IPS-NIHi11 (cell line): ENCODE measurements at places on chromosomes 11 and 22.

DNA sequence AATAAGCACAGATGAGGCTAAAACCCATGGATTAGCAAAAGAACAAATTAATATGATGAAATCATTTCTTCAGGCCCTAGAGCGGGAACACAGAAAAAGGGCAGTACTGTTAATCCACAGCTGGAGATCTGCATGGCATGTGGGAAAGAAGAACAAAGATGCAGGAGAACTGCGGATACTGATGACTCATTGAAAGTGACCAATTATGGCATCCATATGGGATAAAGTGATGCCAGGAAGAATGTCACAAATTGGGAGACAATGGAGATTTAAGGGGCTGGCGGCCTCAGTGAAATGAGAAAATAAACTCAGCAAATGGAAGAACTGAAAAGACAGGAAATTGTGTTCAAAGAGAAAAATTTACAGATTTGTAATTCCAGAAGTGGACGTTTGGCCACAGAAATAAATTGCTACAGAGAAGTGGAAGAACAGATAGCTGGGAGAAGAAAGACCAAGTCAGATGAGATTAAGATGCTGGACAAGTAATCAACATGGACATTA lies 39.4 kb downstream of the SIK3 start:
- DNase-seq = peak; percentile 28

- no peak for DNase-seq
These were observed 83.1 kb downstream of the VPREB1 start for GRCh38 chr22:22327723-22328122.

DNA sequence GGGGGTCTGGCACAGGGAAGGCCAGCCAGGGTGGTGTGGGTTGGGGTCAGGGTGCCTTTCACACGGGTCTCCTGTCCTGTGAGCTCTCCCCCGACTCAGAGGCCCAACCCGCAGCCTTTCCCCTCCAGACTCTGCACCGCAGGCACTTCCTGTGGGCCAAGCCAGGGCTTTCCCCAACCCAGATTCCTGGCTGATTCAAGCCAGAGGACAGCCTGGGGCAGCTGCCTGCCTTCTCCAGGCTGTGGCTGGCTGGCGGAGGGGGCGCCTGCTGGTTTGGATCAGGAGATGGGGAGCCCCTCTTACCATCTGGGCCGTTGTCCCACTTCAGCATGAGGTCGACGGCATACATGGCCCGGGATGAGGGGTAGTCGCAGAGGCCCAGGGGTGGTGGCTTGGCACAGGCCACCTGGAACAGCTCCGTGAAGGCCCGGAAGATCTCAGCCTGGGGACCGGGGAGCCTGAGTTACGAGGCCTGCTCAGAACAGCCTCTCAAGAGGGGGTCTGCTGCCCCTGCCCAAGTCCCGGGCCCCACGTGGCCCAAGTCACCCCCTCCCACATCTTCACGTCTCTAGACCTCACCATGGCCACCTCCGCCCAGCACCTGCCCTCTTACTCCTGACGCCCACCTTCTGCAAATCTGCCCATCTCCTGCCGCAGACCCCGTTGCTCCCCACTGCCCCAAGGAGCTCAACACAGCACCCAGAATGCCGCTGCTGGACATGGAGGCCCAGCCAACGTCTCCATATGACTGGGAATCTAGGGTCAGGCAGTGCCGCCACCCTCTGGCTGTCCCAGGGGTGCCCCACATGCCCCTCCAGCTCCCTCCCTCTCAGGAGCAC lies 17.3 kb downstream of the TSPO start:
- no peak for DNase-seq

GRCh38 chr11:111091321-111091938 lies 154.1 kb upstream of the POU2AF2 start:
- no peak for DNase-seq

GRCh38 chr22:36478966-36479365 lies 2.5 kb downstream of the TXN2 start:
- no peak for DNase-seq

DNA sequence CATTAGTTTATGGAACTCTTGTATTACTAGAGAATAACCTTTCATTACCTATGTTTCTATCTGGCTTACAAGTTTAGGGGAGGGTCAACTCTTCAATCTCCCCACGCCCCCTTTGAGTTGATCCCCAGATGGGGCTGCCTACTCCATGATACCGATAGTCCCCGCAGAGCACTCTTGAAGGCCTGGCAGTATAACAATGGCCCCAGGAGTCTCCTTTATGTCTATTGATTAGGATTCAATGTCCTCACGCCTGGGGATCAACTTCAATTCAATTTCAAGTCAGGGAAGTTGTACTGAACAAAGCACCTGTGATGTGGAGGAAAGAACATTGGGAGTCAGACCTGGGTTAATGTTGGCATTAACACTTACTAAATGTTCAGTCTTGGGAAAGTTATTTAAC lies 520.2 kb downstream of the METTL15 start:
- peak; percentile 20 for DNase-seq

GRCh38 chr11:6285019-6285418 lies 25.4 kb downstream of the CCKBR start:
- no peak for DNase-seq

DNA sequence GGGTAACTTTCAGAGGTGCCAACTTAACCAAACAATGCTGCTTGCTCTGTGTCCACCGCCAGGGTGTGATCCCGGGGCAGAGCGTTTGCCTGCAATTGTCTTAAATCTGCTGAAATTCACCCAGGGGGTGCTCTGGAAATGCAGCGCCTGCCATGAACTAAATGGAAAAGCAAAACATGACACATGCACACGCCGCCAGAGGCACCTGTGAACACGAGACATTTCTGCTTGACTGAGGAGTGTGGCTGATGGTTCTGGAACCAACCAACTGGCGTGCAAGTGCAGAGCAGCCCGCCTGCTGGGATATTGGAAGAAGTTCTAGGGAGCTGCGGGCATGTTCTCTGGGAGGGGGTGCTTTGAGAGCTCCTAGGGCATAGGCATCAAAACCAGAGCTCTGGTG lies 30.4 kb downstream of the DSCAML1 start:
- DNase-seq = no peak

DNA sequence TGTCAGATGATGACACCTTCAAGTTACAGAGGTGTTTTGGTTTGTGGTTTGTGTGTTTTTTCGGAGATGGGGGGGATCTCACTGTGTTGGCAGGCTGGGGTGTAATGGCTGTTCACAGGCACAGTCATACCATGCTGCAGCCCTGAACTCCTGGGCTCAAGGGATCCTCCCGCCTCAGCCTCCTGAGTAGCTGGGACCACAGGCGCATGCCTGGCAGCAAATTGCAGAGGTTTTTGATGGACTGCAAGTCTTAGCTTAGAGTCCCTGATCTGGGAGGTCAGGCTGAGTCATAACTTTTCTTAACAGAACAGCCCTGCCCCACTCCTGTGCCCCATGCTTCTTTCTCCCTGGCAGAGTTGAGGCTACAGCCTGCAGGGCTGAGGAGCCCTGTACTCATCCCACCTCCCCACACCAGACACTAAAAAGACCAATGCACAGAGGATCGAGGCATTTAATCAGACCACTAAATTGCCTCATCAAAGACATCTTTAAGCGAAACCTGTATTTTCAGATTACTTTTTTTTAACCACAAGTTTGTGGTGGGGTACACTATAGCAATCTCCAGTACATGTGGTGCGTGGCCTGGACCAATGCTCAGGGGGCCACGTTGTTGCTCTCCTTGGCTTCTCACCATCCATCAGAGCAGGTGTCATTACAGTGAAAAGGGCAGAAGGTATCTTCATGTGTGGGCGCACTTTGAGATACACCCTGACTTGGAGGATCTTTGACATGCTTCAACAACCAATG lies 17.1 kb upstream of the ADORA2A start:
- DNase-seq = peak; percentile 5

GRCh38 chr22:43293655-43294392 lies 49.3 kb downstream of the SCUBE1 start:
- DNase-seq = no peak

DNA sequence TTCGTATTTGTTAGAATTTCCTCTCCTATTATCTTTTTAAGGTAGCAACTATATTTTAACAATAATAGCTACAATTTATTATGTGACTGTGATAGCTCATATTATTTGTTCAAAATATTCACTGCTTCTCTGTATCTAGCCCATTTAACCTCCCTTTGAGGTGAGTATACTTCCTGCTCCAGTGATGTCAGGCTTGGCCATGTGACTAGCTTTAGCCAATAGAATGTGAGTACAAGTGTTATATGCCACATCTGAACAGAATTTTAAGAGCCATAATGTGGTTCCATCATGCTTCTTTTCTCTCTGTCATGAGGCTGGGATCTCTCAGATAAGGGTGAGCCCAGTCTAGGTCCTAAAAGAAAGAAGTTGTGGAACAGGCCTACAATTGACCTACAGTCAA lies 217.6 kb downstream of the TTC28 start:
- DNase-seq = no peak

DNA sequence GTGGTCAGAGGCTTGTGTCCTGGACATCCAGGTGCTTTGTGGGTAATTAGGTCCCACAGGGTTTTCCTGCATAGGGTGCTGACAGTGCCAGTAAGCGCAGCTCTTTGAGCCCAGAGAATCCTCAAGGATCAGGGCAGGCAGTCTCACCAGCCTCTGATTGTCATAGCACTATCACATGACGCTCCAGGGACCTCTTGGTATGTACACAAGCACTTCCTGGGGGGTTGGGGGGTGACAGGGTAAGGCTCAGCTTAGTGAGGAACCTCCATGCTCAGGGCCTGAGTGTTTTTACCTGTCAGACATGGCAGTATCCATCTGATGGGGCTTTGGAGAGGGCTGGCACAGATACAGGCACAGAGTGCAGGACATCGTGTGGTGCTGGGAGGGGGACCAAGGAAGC lies 27.9 kb upstream of the SUSD2 start:
- no peak for DNase-seq

GRCh38 chr11:92179017-92179670 lies 45.5 kb upstream of the FAT3 start:
- DNase-seq = no peak

GRCh38 chr22:31085493-31085824 lies 4.3 kb downstream of the SMTN start:
- DNase-seq = peak; percentile 59

DNA sequence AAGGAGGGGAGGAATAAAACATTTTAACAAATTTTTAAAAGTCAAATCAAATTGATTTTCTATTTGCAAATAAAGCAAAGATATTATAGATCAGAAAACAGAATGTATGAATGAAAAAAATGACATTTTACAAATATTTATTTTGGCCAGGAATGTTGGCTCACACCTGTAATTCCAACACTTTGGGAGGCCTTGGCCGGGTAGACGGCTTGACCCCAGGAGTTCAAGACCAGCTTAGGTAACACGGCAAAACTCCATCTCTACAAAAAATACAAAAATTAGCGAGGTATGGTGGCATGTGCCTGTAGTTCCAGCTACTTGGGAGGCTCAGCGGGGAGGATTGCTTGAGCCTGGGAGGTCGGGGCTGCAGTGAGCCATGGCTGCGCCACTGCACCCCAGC lies 18.2 kb downstream of the THAP12 start:
- no peak for DNase-seq

GRCh38 chr11:88312628-88313027 lies 24.9 kb downstream of the CTSC start:
- no peak for DNase-seq

GRCh38 chr22:49015993-49016908 lies 811.4 kb downstream of the BRD1 start:
- peak; percentile 1 for DNase-seq

DNA sequence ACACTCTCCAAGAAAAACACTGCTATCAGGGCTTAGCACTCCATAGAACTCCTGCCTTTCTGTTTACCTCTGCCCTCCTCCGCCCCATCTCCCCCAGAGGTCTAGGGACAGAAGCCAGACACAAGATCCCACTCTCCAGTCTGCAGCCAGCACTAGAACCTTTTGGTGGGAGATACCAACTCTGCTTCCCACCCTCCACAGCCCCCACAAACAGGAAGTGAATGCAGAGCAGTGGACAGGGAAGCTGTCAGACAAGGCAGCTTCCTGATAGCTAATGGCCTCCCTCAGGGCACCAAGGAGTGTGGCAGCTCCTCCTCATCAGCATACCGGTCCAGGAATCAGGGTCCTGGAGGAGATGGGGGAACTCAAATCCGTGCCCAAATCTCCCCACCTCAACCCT lies 5.1 kb downstream of the SCN4B start:
- DNase-seq = no peak

DNA sequence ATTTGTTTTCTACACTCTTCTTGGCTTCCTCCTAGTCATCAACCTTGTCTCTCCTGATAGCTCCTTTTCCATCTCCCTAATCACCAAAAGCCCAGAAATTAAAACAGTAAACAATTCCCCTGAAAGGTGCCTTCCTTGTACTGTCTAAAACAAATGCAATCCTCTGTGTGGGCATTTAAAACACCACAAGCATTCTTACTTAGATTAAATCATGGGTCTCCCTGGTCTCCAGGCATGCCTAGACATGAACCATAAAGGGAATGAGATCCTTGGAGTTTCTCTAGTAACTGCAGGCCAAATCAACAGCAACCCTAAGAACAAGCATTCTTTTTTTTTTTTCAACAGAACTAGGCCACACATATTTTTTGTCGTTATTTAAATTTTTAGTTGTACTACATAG lies 1.9 kb downstream of the BTG4 start:
- DNase-seq = no peak

- DNase-seq = no peak
These were observed 52.6 kb downstream of the SWAP70 start for GRCh38 chr11:9716275-9717039.

GRCh38 chr11:74307434-74307833 lies 4.0 kb downstream of the P4HA3 start:
- DNase-seq = no peak

DNA sequence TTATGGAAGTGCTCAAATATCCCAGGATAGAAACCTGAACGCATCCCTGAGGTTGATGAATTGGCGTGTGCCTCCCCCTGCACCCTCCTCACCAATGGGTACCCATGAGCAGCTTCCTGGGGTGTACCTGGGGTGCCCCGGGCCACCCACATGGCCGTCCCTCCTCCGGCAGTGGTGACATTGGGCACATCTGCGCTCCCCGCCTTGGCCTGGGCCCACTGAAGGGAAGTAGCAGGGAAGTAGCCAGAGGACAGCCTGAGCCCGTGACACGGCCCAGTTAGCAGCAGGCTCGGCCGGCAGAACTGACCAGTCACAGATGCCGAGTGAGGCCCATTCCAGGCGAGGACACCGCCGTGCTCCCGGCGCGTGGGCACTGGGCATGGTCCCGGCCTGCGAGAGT lies 16.7 kb downstream of the MRPL23 start:
- no peak for DNase-seq

- no peak for DNase-seq
These were observed 18.8 kb upstream of the PICK1 start for GRCh38 chr22:38038426-38038825.

DNA sequence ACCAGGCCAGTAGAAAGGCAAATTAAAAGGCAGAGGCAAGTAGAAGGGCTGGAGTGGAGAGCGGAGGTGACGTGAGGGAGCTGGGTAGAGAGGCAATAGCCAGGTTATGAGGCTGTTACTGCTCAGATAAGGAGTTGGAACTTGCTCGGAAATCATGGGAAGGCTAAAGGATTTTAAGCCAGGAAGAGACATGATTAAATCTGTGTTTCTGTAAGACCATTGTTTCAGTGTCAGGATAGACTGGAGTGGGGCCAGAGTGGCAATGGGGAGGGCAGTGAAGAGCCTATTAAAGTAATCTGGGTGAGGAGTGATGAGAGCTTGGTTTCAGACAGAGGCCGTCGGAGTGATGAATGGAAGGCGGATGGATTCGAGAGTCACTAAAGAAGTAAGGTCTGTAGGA lies 39.0 kb downstream of the GRAMD1B start:
- no peak for DNase-seq
